ENCODE measurements at places on chromosomes 7 and 10.
A peak's percentile ranks its signal among the peaks of the same experiment; 100 is the strongest.

- no peak for ATAC-seq
These were observed 49.4 kb downstream of the NUDCD3 start for GRCh38 chr7:44441079-44441478.

DNA sequence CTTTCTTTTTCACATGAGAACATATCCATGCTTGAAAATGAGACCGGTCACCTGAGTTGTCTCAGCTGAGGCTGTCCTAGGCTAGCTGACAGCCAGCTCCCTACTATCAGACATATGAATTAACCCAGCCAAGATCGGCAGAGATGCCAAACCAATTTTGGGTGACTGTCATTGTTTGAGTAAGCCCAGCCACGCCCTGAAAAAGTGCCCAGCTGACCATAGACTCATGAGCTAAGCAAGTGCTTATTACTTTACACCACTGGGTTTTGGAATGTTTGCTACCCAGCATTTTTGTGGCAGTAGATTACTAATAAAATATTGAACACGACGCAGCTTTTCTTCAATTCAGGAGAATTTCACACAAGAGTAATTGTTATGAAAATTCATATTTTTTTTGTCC, 265.2 kb upstream of the LYZL1 start:
- no peak for ATAC-seq

DNA sequence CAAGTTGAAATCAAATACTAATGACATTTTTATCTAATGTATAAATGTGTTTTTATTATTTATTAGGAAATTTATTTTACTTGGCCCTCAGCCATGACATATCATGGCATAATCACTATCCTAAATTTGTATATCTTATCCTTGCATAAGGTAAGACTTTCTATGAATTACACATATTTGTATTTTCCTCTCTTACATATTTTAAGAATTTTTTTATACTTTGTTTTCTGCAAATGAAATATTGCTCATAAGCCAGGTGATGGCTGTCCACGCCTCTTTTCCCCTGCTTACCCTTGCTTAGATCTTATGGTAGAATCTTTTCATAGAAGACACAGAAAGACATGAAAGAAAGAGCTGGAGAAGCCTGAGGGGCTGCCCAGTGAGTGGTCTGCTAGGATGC, 48.2 kb downstream of the IKZF1 start:
- no peak for ATAC-seq

- ATAC-seq, result no peak
These were observed 49.5 kb downstream of the EZH2 start for GRCh38 chr7:148834605-148835004.

- ATAC-seq, result no peak
These were observed 115.3 kb upstream of the MYO3A start for GRCh38 chr10:25818751-25819150.

DNA sequence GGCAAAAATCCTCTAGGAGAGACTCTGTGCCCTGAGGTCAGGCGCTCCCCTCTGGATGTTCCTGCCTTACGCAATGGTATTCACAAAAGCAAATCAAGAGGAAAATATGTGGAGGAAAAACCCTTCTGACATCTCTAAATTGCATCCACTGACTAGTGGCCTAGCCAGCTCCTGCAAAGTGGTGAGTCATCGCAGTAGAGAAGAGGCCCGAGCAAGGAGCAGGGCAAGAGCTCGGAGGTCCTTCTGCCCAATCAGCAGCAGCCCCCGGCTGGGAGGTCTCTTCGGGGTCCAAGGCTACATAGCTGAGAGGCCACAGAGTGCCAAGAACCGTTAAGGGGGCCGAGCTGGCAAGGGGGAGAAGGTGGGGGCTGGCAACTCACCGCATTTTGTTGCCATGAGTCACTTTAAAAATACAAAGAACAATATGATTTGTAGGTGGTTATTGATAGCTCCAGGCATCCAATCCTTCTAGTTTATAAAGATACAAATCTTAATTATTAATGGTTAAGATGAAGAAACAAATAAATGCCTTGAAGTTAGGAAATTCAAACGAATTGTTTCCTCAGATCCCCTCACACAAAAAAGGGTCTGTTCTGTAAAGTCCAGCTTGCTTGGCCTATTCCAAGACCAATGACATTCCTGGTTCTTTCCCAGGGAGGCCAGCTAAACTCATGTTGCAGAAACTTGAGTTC, 161.6 kb downstream of the PKD1L1 start:
- ATAC-seq, result peak; percentile 79

DNA sequence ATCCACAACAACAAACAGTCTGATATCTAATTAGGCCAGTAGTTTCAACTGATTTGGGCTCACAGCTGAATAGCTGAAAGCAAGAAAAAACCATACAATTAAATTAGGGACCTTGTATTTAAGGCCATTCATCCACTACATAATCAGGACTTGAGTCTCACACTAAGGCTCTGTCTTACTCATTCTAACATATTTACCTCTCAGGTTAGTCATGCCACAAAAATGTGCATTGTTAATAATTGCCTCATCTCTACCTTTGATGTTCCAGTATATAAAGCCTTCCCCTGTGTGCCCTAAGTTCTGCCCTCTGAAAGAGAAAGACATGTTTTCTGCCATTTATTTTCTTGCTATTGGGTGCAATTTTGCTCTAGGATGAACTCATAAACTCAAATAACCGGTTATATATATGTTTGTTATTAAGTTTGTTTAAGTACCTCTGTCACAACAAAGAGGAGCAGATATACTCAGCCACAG, 5.3 kb upstream of the C1GALT1 start:
- ATAC-seq, result no peak

- no peak for ATAC-seq
These were observed 479.1 kb upstream of the FOXK1 start for GRCh38 chr7:4202954-4203353.

DNA sequence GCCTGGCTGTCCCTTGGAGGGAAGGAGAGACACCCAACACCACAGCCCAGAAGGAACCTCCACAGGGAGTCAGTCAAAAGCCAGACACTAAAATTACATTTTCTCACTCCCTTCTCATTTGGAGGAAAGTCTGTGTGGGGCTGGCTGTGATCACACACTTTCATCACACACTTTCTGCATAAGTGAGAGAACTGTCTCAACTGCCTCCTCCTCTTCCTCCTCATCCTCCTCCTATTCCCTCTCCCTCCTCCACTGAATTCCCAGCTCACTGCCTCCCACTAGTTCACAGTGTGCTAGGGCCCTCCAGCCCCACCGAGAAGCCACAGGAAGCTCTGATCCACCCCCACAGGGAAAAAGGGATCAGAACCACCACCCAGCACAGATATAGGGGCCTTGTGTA, 91.6 kb downstream of the KCNMA1 start:
- ATAC-seq, result no peak

GRCh38 chr7:127858915-127859189, 172.4 kb downstream of the LRRC4 start:
- no peak for ATAC-seq

DNA sequence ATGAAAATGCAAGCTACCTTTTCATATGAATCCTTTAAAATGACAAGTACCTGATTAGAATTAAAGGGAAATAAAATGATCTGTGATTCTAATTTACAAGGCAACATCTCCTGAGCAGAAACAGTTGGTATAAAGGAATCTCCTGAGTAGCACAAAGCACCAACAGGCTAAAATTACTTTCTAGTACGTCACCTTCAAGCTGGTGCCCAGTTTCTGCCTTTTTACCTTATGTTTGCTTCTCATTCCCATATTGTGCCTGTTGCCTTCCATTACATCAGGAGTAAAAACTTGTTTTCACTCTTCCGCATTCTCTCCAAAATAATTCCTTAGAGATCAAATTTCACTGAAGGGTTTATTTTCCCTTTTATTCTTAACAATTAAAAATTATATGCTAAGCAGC, 587.1 kb upstream of the KCND2 start:
- no peak for ATAC-seq

DNA sequence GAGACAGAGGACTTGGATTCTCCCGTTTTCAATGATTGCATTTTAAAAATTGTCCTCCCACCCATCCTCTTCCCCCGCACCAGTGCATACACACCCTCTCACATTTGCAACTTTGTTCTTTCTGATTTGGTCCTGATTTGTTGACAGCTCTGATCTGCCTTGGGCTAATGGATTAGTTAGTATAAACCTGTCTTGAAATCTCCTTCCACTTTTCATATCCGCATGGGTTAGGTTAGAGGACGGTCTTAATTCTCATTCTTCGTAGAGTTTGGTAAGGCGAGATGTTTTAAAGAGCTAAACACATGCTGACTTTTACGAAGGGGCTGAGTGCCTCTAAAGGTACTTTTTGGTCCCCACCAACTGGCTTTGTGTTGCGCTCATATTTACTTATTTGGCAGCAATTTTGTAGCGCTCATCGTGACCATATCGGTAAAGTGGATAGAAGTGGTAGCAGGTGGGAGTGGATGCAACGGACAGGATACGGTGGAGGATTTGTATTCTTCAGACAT, 1.1 kb downstream of the AHR start:
- ATAC-seq, result no peak

GRCh38 chr10:87818505-87819288, 671 bp upstream of the ATAD1 start:
- ATAC-seq, result peak; percentile 28

GRCh38 chr7:56097700-56098099, 4.9 kb upstream of the PHKG1 start:
- peak; percentile 75 for ATAC-seq

- peak; percentile 26 for ATAC-seq
These were observed 9.2 kb downstream of the ZNF488 start for GRCh38 chr10:47374611-47375536.

- ATAC-seq, result no peak
These were observed 35.8 kb upstream of the COBL start for GRCh38 chr7:51352174-51353100.

GRCh38 chr10:3685384-3685783, 99.6 kb downstream of the KLF6 start:
- ATAC-seq, result no peak

DNA sequence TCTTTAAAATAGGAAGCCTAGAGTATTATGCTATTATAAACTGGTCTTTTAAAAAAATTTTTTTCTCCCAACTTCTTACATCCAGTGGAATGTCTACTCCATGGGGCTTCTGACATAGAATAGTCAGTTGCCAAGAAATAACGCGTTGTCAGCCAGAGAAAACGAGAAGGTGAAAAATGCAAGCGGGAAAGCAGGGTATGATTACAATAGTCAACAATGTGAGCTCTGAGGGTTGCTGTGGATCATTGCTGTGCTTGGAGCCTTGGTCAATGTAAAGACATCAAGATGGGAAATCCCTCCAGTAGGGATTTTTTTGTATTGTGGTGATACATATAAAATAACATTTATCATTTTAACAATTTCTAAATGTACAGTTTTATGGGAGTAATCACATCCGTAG, 27.6 kb upstream of the PLPP4 start:
- ATAC-seq, result no peak

DNA sequence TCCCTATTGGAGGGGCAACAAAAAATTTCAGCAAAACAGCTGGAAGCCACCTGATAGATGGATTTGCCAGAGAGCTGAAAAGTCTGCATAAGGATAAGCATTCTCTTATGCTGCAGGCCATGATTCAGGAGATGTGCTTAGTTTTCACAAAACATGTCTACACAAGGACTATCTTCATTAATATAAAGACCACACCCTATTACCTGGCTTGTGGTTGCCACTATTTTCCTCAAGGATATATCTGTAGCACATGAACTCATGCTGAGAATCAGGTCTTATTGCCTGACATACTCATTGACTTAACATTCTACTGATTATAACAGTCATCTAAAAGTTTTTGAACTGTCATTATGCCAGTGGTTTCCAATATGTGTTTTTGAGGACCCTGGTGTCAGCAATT, 7.1 kb upstream of the COL17A1 start:
- no peak for ATAC-seq

GRCh38 chr7:7889791-7890568, 78.6 kb upstream of the GLCCI1 start:
- no peak for ATAC-seq

DNA sequence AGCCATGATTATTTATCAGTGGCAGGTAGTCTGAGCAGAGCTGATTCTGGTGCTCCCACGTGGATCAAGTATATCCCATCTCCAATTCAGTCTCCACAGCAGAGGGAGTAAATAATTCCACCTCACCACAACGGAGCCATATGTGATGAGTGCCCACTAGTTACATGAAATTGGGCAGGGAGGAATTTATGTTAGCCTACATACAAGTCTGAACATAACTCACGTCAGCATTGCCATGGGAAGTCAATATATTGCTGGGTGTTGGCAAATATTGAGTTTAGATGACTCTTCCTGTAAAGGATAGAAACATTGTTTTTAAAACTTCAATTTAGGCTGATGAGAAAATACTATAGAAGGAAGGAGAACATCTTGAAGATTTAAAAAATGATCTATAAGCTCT, 269.0 kb upstream of the BMPER start:
- no peak for ATAC-seq

GRCh38 chr10:75253281-75254220, 17.8 kb upstream of the COMTD1 start:
- ATAC-seq, result no peak

GRCh38 chr7:83695128-83695960, 46.4 kb upstream of the SEMA3E start:
- no peak for ATAC-seq

GRCh38 chr10:124231168-124232155, 138.1 kb upstream of the CHST15 start:
- no peak for ATAC-seq

GRCh38 chr7:51059504-51060142, 257.0 kb downstream of the COBL start:
- no peak for ATAC-seq

GRCh38 chr7:144454256-144455039, 51.0 kb upstream of the NOBOX start:
- ATAC-seq, result no peak

- ATAC-seq, result peak; percentile 44
These were observed 526 bp downstream of the CH25H start for GRCh38 chr10:89206402-89207180.

- no peak for ATAC-seq
These were observed 15.3 kb downstream of the GPER1 start for GRCh38 chr7:1103009-1103788.

DNA sequence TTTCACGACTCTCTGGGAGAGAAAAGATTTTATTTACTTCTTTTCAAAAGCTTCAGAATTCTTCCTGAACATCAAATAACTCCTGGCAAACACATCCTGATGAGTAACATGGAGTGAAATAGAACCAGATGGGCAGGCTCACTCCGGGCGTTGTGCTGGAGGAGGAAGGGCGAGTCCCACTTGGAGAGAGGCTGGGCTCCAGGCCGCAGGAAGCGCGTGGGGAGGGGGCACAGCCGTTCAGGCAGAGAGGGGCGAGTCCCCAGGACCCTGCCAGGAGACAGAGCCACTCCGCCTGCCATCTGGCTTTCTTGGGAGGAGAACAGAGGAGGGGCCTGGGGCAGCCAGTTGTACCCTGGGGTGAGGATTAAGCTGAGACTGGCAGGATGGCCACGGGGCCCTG, 265.9 kb upstream of the ZMIZ1 start:
- ATAC-seq, result peak; percentile 55

Data from gastroesophageal sphincter (tissue), 4 donors.